Fibroblast of skin of right biceps (primary cell): ENCODE measurements at places on chromosomes 4 and X.

- DNase-seq: peak; percentile 90
Observed at GRCh38 chr4:113383111-113383785, 333.8 kb downstream of the ANK2 start.

DNA sequence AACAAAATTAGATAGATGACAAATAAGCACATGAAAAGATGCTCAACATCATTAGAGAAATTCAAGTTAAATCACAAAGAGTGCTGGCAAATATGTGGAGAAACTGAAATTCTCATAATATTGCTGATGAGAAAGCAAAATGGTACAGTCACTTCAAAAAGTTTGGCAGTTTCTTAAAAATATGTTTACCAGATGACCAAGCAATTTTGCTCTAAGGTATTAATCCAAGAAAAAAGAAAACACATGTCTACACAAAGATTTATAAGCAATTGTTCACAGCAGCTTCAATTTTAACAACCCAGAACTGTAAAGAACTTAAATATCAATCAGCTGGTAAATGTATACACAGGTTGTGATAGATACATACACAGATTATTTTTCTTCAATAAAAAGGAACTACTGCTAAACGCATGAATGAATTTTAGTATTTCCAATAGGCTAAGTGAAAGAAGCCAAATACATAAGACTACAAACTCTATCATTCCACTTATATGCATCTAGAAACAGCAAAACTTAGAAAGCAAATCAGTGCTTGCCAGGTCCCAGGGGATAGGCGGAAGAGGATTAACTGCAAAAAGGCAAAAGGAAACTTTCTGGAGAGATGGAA, 11.7 kb downstream of the OTUD4 start:
- DNase-seq: no peak

GRCh38 chrX:27336466-27337091, 126.6 kb downstream of the PPP4R3C start:
- DNase-seq: peak; percentile 8

DNA sequence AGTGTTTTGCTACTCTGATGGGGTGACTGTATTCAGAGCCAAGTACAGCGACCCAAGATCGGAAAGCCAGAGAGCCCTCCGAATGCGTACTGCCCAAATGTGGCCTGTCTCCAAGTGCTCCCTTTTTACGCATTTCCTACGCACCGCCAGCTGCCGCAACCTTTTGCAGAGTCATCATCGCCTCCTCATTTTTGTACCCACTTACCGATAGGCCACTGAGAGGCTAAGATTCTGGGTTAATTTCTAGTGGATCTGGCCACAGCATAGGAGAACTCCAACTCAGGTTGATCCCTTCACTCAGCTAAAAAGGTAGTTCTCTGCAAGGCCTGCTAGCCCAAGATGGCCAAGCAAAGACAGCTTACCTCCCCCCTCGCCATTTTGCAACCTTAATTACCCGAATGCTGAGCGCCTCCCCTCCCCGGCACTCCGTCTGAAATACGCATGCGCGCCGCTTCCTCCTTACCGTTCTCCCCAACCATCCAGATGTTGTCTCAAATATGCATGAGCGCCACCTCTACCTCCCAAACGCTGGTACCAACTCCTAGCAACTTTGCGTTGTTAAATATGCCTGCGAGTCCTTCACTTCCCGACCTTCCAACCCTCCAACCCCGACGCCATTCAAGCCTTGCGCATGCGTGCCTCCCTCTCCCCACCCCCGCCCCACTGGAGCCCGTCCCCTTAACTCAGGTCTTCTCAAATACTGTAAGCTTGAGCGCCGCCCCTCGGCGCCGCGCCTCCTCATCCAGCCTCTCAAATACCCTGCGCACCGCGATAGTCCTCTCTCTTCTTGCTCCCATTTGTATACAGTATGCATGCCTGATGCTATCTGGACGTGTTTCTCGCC, 11.8 kb upstream of the ZCCHC13 start:
- DNase-seq: peak; percentile 89

- no peak for DNase-seq
Observed at GRCh38 chr4:24209131-24209530, 319.3 kb upstream of the PPARGC1A start.
